ENCODE measurements at places on chromosomes 13 and 19.

- DNase-seq = no peak
Observed at GRCh38 chr13:30685320-30685859, 50.0 kb upstream of the ALOX5AP start.

DNA sequence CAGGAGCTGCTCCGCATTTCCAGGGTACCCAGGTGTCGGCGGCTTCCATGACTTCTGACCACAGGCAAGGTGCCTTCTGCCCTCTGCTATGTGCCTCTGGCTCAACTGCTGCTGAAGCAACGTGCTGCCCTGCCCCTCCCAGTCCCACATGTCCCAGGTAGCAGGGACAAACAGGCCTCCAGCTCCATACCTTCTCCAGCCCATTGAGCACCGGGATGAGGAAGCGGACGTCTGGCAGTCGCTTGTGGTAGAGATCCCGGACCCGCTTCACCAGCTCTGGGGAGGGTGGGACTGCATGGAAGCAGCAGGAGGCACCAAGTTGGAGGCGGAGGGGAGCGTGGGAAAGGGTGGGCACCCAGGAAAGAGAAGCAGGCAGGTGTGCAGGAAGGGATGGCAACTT, 8.1 kb upstream of the RSPH6A start:
- no peak for DNase-seq

DNA sequence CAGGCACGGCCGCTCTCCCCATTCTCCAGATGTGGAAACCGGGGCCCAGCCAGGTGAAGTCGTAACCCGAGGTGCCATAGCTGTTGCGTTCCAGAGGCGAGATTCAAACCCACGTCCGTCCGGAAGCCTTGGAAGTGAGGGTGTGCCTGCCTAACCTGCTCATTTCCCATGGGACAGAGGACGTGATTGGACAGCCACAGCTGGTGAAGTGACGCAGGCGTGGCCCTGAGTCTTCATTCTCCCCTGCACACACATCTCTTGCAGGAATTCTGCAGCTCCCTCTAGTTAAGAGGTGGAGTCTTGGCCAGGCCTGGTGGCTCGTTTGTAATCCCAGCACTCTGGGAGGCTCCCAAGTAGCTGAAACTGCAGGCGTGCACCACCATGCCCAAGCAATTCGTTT, 16.8 kb downstream of the MEIS3 start:
- DNase-seq = no peak

DNA sequence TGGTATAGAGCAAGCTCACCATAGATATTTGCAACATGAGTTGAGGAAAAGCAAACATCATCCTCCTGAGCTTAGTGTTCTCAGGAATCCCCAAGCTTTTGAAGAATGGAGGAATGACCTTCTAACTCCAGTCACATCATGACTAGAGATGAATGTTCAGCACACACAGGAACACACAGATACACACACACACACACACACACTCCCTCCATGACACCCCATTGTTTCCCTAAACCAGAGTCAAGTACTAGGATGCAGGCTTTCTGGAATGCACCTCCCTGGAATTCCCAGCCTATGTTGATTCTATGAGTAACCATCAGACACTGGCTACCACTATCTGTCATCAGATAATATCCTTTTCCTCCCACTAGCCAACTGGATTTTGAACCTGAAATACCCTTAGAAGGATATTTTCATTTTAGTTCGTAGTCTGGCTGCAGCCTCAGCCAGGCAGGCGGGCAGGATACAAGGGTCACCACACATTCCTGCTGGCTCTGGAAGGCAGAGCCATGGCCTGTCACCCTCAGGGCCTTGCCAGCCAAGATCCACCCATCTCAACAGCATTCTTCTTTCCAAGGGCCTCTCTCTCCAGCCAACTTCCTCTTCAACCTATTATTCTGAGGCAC, 162.4 kb downstream of the FOXO1 start:
- no peak for DNase-seq

- DNase-seq = no peak
Observed at GRCh38 chr19:35417278-35417677, 30.8 kb upstream of the FFAR2 start.

DNA sequence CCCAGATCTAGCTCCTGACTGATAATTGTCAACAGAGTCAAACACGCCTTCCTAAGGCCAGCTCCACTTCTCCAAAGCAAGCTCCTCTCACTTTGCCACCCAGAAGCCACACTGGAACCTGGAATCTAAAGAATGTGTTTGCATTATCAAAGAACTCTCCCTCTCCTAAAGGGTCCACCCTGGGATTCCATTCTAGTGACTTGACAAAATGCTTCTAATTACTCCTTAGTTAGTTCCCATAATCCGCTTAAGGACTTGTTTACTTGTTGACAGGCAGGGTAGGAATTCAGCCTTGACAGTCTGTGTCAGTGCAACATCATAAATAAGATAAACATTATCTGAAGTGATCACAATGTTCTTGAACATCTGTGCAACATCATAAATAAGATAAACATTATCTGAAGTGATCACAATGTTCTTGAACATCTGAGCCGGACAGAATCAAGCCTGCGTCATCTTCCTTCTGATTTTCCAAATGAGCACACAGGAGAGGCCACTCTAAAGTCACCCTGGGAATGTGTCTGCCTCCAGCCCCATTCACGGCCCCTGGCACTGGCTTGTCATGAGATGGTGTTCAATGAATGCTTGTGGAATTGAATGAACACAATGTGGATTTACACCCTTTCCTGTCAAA, 512.1 kb downstream of the IRS2 start:
- DNase-seq = no peak

DNA sequence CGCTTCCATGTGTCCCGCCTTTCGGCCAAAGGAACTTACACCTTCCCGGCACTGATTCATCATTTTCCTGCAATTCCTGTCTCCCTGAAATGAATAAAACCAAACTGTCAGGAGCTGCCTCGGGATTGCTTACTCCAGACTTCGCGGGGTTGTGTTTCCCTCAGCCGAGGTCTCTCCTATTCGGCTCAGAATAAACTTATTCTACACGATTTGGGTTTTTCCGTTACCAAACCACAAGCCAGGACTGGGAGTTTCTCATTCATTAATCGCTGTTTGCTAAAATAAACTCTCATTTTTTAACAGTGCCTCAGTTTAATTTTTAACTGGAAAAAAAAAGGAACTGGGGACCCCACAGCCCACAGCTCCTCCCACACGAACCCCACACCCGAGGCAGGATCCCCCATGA, 667 bp downstream of the ZNF878 start:
- DNase-seq = no peak

GRCh38 chr13:28510542-28510941, 15.6 kb upstream of the FLT1 start:
- DNase-seq = no peak

- no peak for DNase-seq
Observed at GRCh38 chr19:2180881-2181632, 17.3 kb downstream of the DOT1L start.

DNA sequence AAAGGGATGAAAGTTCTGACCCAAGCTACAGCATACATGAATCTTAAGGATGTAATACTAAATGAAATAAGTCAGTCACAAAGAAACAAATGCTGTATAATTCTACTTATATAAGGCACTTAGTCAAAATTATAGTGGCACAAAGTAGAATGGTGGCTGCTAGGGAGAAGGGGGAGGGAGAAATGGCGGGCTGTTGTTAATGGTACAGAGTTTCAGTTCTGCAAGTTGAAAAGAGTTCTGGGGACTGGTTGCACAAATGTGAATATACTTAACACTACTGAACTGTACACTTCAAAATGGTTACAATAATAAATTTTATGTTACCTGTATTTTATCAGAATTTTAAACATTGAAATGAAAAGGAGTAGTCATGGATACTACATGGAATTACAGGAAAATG, 48.9 kb upstream of the CLDN10 start:
- no peak for DNase-seq

DNA sequence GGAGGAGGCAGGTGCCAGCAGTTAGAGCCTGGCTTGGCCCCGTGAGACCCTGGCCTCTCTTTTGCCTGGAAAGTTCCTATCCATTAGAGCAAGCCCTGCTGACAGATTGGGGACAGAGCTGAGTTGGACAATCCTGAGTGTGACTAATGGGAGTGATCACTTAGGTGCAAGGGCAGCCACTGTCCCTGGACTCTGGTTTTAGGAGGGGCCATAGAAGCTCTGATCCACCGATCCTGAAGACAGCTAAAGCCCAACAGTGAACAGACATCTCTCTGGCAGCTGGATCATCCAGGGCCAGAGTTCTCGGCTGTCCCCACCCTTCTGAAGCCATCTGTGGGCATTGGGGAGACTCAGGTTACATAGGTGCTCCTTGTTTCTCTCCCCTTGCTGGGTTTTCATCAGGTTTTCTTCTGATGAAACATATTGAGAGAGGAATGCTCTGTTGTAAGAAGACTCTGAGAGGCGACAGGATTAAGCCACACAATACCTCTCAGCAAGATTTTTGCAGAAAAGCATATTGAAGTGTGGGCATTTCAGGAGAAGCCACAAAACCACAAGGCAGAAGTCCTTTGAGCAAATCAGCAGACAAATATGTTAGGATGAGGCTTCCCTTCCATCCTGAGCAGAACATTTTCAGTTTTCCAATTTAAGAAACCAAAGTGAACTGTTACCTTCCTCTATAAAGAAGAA, 288.0 kb upstream of the MAB21L1 start:
- no peak for DNase-seq

DNA sequence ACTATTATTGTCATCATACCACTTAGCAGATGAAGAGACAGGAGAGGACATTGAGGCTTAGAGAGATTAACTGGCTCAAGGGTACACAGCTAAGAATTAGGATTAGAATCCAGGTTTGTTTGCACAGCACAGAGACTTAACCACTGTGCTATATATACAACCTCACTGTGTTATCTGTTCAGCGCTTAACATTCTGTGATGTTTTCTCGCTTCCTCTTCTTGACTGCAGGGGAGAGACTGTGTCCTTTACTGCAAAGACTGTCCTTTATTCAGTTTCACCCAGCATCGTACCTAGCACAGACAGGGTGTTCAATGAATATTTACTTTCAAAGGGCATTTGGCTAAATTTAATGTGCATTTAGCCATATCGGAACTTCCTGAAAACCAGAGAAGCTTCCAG, 54.9 kb upstream of the PCDH8 start:
- DNase-seq = no peak

- DNase-seq = no peak
Observed at GRCh38 chr19:55112246-55112776, 5.1 kb downstream of the PPP1R12C start.

GRCh38 chr13:90640976-90641375, 706.5 kb upstream of the MIR17HG start:
- no peak for DNase-seq

DNA sequence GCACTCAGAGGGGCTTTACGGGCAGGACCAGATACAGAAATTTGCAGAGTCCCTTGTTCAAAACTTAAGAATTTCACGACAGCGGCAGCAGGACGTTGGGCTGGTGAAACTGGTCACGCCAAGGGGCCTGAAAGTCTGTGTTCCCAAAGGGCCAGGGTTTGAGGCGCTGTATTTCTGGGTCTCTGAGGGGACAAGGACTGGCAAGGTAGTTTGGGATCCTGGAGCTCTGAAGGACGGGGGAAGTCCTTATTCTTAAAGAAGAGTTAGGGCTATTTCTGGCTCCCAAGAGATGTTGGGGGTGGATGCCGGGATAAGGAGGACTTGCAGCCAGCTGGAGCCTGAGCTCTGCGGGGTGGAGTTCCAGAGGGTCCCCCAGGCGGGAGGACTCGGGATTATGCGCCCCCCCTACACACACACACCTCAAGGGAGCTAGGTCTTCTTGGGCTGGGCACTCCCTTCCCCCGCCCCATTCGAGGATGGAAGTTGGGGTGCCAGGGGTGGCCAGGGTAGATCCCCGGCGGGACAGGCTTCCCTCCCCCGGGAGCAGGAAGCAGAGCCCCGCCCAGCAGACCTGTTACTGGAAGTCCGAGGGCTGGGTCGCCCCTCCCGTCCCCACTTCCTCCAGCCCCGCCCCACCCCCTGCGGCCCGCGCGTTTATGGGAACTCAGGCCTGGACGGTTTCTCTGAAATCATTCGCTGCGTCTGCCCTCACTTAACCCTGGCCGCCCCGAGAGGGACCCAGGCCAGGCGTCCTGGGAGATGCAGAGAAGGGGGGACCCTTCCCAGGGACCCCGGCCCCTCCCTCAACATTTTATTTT, 5.6 kb downstream of the BCL3 start:
- DNase-seq = peak; percentile 75

- DNase-seq = no peak
Observed at GRCh38 chr19:53394522-53394973, 401 bp upstream of the ZNF765 start.

- no peak for DNase-seq
Observed at GRCh38 chr13:36986462-36987240, 12.5 kb downstream of the ALG5 start.

DNA sequence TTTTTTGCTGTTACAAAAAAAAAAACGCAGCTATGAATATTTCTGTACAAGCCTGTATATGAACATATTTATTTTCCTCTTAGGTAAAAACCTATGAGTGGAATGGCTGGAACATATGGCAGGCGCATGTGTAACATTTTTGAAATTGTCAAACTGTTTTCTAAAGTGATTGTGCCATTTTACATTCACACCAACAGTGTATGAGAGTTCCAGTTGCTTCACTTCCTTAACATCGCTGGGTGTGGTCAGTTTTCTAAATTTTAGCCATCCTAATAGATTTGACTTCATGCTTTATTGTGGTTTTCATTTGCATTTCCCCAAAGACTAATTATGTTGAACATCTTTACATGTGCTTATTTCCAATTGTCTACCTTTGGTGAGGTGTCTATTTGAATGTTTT, 306.8 kb downstream of the KCNRG start:
- DNase-seq = peak; percentile 55

DNA sequence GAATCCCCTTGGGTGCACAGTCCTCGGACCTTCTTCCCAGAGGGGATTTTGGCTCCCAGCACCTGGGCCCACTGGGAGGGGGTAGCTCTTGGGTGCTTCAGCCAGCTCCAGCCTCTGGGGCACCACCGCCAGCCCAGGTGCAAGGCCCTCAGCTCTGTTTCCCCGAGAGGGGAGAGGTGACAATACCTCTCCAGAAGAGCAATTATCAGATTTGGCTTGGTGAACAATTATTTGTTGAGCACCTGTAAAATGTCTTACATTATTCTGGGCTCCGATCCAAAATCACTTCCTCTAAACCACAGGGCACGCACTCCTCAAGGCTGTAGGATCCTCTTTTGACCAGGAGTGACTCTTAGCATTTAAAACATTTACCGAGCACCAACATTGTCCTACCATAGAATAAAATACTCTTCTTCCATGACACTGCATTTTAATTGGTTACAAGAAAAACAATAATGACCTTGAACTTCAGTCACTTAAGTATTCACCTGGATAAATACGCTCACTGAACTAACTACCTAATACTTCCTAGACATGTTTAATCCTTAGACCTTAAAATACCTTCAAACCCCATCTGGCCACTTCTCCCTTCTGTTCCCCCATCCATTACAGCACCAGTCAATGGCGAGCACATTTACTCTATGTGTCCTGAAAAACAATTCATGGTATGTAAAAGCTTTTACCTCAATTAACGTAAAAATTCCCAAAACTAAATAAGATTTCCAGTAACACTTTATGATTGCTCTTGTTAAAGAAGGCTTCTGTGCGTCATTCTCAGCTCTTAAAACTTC, 54.8 kb downstream of the ABCC4 start:
- DNase-seq = peak; percentile 53

DNA sequence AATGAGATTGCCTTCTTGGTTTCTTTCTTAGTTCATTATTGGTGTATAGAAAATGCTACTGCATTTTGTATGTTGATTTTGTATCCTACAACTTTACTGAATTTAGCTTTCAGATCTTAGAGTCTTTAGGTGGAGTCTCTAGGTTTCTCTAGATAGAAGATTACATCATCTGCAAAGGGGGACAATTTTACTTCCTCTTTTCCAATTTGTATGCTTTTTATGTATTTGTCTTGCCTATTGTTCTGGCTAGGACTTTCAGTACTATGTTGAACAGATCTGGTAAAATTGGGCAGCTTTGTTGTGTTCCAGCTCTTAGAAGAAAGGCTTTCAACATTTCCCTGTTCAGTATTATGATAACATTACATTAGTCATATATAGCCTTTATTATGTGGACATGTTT, 101.0 kb upstream of the SPRY2 start:
- DNase-seq = no peak

Data from GF-D8 (cell line).